ENCODE measurements at places on chromosomes 4 and X.

GRCh38 chrX:73213734-73214425, 771 bp downstream of the NAP1L2 start:
- DNase-seq = no peak

GRCh38 chr4:36081185-36081584, 163.1 kb downstream of the ARAP2 start:
- DNase-seq = peak; percentile 16

- peak; percentile 45 for DNase-seq
These were observed 615 bp downstream of the NEXMIF start for GRCh38 chrX:74924449-74925224.

GRCh38 chr4:47510506-47511143, 25.6 kb downstream of the ATP10D start:
- no peak for DNase-seq

DNA sequence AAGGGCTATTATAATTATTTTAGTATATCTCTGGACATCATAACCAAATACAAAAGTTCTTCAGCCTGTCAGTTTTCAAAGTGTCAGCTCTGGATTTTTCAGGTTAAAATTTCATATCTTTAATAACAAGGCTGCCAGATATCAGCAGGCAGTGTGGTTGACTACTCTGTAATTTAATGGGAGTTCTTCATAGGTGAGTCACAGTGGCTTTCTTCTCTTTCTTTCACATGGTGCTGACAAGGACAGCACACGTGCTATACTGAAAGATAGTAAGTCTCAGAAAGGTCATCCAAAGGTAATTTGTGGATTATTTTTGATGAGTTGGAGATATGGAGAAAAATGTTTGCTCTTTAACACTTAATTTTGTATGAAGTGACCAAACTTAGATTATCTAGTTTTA, 43.2 kb downstream of the GALNT7 start:
- DNase-seq = no peak

GRCh38 chrX:40809210-40809609, 73.9 kb upstream of the MED14 start:
- DNase-seq = no peak

DNA sequence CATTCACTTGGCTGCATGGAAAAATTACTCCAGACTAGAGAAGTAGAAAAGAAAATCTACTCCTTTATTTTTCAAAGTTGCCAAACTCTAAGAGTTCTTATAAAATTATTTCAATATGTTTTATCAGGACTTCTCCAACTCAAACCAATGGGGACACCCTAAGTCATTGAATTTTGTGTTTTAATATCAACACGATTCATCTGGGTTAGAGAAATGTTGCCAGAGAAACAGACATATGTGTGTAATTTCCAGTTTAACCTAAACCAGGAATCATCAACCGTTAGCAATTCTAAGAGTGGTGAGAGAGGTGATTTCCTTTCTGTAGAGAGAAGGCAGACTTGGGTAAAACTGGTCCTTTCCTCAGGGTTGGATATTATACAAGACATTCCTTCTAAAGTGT, 291.8 kb downstream of the LDB2 start:
- no peak for DNase-seq

DNA sequence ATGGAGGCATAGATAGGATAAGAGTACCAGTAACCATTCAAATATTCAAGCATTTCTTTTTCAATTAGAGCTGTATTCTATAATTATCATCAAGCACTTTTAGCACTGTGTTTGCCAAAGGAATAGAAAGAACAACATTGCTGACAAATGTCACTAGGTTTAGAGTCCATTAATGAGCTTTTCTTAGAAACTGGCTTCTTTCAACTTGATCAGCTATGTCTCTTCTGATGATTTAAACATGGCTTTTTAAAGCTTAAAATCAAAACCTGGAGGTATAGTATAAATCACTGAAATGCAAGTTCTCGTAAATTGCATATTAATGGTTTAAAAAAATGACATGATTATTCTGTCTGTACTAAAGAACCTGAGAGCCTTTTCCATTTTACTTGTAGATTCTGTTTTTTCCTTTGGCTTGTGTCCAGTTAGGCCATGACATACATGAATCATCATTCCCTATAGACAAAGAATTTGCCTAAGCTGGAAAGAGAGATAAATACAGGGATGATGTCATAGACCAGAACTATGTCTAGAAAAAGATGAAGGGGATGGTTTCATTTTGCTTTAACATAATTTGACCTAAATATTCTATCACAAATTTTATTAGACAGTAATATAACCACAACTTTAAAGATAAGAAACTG, 340.1 kb upstream of the CTSO start:
- no peak for DNase-seq

DNA sequence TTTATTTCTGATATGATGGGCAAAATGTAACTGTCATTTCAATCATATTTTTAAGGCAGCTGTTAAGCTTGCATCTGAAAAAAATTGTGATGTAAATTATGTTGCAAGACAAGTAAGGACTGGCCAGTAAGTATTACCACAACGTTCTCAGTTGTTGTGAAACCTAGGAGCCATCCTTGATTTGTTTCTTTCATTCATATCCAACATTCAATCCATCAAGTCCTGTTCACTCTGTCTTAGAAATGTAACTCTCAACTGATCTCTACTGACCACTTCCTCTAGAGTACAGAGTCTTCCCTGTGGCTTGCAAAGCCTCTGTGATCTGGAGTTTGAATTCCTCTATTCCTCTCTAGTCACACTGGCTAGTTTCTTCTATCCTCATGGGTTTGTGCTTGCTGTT, 161.4 kb upstream of the MAD2L1 start:
- no peak for DNase-seq
